ENCODE measurements at places on chromosomes 2 and 18.

DNA sequence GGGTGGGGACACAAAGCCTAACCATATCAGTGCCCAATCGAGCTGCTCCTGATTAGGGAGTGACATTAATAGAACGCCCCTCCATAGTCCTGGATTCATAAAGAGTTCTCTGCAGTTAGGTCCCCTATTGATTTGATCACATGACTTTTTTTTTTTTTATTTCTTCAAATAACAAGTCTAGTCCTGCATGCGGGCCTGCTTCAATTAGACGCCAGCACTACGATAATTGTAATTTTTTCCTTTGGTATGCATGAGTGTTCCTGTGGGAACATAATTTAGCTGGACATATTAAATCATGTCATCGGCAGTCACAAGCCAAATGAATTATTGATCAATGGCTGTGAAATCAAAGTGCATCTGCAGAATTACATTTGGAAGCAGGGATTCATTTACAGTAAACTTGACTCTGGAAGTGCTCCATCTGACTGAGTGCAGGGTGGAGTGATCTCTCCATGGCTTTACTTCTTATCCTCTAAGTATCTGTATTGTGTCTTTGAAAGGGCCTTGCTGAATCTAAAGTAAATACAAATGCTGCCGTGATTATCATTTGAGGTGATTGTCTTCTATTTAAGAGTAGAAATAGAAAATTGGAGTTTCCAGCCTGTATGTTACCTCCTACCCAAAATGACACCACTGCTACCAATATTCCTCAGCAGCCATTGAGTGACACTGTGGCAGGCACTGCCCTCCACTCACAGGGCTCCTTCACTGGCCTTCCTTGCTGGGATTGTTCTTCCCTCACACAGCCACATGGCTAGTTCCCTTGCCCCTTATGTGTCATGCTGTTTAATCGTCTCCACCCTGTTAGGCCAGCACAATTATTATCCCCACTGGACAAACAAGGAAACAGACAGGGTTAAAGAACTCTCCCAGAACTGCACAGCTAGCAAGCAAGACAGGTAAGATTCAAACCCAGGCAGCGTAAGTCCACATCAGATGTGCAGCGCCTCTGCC, 337.4 kb upstream of the ID2 start:
- no peak for DNase-seq

DNA sequence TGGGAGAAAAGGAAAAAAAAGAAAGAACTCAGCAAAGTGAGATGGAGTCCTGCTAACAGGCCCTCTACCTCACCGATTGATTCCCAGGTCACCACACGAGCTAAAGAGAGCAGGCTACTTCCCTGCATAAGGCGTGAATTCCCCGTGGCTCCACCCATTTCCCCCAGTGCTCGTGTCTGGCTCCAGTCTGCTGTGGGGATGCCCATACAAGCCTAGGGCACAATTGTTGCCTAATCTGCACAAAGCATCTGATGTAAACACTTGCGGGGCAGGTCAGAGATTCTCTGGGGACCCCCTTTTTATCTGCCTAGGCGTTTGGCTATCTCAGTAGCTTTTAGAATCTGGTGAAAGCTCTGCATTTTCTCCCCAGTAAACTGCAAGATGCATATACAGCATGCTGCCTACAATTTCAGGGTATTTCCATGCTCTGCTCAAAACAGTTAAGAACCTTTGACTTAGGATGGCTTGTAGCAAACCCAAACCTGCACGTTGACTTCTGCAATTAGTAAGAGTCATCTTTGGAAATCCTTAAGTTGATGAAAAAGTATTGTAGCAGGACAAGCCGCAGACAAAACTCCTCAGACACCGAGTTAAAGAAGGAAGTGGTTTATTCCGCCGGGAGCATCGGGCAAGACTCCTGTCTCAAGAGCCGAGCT, 34.8 kb downstream of the MYO3B start:
- no peak for DNase-seq

GRCh38 chr18:46148810-46149209, 44.6 kb downstream of the HAUS1 start:
- DNase-seq = no peak

GRCh38 chr18:62526098-62527025, 3.5 kb downstream of the ZCCHC2 start:
- DNase-seq = peak; percentile 60

DNA sequence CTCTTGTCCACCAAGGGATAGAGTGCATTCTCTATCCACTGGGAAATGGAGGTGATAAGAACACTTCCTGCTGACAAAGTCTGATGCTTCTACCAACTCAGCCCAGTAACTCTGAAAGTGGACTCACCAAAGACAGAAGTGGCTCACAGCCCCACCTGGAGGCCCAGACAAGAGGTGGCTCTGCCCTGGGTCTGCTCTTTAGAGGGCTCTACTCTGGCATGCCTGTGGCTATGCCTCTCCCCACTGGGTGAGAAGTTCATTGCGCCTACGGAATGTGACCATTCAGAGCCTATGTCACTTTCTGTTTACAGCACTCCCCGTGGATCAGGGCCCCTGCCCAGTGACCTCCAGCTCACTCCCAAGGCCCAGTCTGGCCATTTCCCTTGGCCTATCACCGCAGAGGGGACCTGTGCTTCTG, 13.5 kb upstream of the XDH start:
- no peak for DNase-seq

GRCh38 chr18:69626643-69627242, 226.1 kb downstream of the DOK6 start:
- DNase-seq = no peak

DNA sequence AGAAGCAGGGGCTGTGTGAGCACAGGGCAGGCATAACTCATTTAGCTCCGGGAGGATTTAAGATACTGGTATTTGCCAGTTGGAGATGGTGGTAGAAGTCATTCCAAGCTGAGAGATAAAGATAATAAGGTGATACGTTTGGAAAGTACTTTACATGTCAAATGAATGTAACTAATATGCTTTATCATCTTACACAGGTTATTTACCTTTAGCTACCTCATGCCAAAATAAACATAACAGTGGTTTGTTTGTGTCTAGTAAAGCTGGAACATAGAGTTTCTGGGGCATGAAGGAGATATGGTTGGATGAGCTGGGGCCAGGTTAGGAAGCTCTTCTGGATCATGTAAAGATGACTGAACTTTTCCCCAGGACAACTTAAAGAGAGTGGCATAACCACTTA, 126.9 kb upstream of the PIK3C3 start:
- no peak for DNase-seq

DNA sequence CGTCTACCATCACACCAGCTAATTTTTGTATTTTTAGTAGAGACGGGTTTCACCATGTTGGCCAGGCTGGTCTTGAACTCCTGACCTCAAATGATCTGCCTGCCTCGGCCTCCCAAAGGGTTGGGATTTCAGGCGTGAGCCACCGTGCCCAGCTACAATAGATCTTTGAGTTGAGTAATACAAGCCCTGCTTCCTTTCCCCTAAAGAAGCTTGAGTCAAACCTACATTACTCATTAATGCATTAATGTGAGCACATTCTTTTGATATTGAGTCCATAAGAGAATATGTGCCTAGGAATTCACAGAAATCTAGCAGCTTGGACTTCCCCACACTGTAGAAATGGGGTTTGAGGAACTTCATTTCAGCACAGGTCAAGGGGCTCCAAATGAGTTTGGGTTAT, 39.6 kb downstream of the PSMG2 start:
- DNase-seq = no peak
